ENCODE measurements at places on chromosomes 16 and 17.
A peak's percentile ranks its signal among the peaks of the same experiment; 100 is the strongest.

DNA sequence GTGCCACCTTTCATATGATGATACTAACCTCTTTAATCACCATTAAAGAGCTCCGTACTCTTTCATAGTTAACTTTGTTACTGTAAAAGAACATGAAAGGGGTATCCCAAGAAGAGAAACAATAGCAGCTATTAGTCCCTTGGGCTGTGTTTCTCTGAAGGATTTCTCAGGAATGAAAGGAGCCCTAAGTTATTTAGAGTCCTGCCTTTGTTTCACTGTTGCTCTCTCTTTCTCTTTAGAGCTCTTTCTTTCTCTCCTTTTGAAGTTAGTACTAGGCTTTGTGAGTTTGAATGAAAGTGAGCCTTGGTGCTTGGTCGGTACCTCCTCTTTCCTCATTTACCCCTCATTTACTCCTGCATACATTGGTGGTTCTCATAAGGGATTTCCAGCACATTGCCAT, 20.5 kb upstream of the RASL10B start:
- no peak for DNase-seq

GRCh38 chr17:34706029-34706428, 126.6 kb downstream of the TMEM132E start:
- DNase-seq, result no peak

DNA sequence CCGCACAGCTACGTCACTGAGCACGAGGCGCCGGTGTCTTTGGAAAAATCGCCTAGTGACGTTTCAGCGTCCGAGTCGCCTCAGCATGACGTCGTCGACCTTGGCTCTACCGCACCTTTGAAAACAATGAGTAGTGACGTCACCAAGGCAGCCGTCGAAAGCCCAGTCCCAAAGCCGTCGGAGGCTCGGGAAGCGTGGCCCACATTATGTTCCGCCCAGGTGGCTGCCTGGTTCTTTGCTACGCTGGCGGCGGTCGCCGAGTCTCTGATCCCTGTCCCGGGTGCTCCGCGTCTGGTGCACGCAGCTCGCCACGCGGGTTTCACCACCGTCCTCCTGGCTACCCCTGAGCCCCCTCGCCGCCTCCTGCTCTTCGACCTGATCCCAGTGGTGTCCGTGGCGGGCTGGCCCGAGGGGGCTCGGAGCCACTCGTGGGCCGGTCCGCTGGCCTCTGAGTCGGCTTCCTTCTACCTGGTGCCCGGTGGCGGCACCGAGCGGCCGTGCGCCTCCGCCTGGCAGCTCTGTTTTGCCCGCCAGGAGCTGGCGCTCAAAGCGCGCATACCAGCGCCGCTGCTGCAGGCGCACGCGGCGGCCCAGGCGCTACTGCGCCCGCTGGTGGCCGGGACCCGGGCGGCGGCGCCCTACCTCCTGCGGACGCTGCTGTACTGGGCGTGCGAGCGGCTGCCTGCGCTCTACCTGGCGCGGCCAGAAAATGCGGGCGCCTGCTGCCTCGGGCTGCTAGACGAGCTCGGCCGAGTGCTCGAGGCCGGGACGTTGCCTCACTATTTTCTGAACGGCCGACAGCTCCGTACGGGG, 1.5 kb downstream of the TMEM102 start:
- peak; percentile 83 for DNase-seq

DNA sequence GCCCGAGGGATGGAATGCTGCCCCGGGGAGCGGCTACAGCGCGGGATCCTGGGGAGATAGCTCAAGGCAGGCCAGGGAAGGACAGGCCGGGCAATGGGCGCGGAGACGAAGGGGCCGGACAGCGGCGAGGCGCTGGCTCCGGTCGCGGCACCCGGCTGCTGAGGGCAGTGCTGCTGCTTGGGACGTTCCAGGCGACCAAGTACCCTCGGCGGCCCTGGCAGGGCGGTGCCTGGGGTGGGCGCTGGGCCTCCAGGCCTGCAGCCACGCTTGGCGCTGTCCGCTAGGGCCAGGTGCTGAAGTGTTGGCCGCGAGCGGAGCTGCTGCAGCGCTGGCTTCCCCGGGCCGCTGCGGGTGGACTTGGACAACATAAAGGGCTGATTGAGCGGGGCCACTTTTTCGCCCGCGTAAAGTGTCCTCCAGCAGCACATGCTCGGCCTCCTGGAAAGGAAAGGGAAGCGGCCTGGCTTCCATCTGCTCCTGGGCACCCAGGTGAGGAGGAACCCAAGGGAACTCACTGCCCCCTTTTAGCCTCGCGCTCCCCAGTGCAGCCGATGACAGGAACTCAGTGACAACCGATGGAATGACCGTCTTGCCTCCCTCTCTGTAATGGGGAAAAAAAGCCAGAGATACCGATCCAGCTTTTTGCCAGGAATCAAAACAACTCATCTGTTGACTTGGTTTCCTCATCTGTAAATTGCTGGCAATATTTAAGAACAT, 23.7 kb downstream of the CLEC3A start:
- DNase-seq, result peak; percentile 4

DNA sequence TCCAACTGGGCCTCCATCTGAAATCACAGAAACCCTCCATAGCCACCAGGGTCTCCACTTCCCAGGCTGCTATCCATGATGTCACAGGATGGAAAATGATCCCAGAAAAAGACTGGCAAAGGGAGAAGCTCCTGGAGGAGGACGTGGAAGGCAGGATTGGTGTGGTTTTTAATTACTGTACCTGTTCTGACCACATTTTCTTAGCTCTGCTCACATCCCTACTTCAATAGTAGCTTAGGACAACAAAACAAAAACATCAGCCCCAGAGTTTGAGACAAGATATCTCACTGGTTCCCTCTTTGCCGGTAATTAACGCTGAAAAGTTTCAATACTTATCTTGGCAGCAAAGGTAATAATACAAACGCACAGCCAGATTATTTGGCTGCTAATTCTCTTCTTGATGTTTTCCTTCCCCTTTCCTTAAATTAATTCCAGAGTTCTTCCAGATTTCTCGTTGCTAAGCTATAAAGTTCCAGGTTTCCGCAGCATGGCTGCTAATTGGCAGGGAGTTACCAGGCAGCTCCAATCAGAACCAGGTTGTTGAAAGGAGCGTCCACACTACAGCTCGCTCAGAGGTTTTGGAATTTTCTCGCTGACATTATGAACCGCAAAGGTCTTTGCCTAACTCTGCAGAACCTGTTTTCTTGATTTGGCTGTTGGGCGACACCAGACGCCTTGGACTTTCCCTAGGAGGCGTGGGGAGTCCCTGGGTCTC, 263.4 kb downstream of the MRTFB start:
- DNase-seq, result no peak

GRCh38 chr17:69539274-69539673, 124.8 kb downstream of the MAP2K6 start:
- DNase-seq, result no peak

DNA sequence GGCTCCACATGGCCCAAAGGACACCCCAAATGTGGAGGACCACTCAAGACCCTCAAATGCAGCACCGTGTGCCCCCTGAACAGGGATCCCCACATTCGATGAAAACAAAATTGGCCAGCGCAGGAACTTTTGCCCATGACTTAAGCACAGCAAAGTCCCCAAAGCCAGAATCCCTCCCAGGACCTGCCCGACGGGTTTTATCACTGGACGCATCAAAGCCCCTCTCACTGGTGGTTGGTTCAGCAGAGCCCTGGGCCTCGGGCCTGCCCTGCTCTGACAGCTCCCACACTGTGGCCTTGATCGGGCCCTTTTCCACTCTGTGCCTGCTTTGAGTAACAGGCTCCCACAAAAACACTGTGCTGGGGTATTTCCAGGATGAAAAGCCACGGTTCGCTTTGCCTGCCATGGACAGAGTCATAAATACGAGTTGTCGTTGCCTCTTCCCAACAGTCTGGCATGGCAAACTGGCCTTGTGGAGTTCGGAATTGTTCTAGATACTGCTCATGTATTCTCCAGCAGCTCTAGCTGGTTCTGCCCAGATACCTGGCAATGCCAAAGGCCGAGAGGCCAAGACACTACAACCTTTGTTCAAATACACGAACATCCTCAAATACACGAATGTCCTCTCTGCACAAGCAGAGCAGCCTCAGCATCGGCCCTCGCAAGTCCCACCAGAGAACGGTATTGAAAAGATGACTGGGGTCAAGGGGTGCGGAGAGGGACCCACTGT, 46.4 kb downstream of the TBC1D16 start:
- DNase-seq, result no peak

- no peak for DNase-seq
Observed at GRCh38 chr16:86899151-86899550, 320.8 kb downstream of the FOXL1 start.

DNA sequence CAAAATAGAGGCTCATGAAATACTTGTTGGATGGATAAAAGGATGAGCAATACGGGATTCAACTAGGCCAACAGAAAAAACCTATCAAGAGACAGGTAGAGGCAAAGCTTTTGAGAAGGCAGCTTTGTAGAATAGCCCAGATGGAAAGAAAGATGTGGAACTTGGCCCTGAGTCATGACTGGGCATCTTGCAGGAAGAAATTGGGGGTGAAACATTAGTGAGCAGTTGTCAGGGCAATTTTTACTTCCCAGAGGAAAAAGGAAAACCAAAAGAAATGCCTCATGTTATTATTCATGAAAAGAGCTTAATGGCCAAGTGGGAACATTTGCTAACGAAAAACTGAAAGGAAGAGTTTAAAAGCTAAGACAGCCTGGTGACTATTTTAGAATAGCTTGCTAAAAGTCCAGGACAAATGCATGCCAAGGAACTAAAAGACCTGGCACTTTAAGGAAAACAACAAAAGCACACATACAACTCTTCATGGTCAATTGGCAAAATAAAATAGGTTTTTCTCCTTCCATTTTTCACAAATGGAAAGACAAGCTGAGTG, 180.1 kb downstream of the HS3ST3A1 start:
- no peak for DNase-seq

- no peak for DNase-seq
Observed at GRCh38 chr17:4146641-4147040, 3.6 kb downstream of the CYB5D2 start.

DNA sequence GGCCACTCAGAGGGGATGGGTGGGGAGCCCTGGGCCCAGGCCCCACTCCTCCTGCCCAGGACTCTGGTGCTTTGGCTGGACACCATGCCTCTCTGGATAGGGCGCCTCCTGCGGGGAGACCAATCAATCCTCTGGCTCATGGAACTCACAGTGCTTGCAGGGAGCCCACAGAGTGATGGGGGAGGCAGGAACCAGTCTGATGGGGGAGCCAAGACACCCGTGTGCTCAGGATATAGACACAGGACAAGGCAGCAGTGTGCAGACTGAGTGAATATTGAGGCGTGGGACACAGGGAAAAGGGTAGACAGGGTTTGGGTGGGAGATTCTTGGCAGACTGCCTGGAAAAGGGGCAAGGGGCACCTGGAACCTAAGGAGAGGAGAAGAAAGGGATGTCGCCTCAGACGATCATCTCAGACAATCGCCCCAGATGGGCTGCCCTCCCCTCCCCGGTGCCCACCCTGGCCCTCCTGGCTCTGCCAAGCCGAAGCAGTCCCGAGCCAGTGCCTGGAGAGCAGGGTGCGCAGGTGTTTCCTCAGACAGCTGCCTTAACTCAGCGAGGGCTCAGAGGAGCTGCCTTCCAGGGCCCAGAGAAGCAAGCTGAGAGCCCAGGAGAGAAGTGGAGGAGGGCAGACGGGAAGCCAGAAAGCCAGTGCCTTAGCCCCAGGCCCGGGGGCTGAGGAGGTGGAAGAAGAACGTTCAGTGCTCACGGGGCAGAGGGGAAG, 37.4 kb upstream of the DLX4 start:
- no peak for DNase-seq

DNA sequence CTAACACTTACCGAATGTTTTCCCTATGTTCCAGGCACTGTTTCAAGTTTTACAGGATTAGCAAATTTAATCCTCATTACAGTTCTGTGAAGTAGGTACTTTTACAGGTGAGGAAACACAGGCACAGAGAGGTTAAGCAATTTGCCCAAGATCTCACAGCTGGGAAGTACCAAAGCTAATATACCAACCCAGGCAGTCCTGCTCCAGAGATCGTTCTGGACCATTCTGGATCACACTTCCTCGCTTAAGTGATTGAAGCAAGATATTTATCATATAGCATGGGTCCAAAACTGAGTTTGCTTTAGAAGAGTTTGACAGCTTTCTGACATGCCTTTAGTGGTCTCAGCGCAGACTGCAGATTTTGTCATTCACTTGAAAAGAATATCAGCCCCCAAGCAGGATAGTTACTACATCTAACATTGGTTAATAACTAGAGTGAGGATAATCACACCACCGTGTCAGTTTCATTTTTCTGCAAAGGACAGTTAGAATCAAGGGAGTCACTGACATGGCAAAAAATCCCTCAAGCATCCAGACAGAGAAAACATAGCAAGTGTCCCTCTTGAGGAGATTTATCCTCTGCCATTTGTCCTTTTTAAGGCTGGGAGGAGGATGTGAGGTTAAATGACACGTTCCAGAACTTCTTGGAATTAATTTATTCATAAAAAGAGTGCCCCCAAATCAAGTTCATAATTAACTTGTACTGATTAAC, 5.1 kb downstream of the HS3ST3B1 start:
- no peak for DNase-seq

DNA sequence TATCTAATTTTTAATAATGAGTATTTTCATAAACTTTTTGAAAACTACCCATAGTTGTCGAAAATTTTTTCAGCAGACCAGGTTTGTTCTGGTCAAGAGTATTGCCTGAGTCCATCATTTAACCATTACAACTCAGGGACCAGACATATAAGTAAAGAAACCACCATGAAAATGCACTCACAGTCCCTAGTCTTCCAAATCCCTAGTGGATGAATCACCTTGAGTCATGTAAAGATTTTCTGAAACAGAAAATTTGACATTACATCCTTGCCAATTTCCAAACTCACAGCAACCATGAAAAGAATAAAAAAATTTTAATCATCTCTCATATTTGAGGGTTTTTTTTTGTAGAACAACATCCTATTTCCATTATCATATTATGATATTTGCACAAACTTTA, 1337.5 kb upstream of the CDH8 start:
- no peak for DNase-seq

- DNase-seq, result peak; percentile 86
Observed at GRCh38 chr17:40516581-40517285, 15.3 kb upstream of the TNS4 start.

GRCh38 chr17:55167024-55167725, 97.6 kb upstream of the HLF start:
- DNase-seq, result no peak

GRCh38 chr17:50102164-50102991, 7.2 kb downstream of the PDK2 start:
- no peak for DNase-seq

Measured in CD4-positive, alpha-beta T cell treated with Interleukin-17A for 1 hour (primary cell).